CD8-positive, alpha-beta memory T cell (primary cell): ENCODE measurements at places on chromosomes 1 and 21. TPM values are rescaled to one million over a fixed set of nuclear protein-coding genes. Genes with fewer than 3 reads are reported as not detected.

The OR6N1 gene
- total RNA-seq, result not detected

The HYI gene
- 5.7 TPM for total RNA-seq

DNA sequence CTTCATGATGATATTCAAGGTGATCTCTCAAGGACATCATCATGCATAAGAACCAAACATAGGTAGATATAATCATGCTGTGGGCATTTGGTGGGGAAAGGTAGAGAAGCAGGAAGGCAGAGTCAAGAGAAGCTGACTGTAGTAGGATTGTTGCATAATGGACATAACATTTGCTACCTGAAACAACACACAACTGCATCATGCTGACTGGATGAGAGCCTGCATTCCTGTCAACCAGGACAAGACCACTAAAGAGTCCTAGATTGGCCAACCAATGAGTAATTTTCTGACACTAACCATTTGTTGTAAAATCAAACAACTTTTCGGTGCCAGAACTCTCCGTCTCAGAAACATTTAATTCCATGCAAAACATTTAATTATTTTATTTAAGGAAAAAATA, 377.2 kb downstream of the PLPP3 start:
- DNase-seq, result no peak

DNA sequence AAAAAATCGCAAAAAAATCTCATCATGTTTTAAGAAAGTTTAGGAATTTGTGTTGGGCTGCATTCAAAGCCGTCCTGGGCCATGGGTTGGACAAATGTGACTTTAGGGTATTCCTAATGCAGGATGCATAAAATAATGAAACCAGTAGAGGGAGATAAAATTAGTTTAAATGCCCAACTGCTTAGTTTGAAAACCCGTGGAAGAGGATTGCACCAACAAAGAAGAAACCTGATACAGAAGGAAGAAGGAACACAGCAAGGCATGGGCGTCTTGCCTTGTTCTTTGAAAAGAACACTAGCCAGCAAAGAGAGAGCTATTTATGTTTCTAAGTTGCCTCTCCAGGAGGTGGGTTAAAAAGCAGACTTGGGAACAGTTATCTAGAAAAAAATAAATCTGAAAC, 37.9 kb downstream of the WDR3 start:
- no peak for DNase-seq

The ZMYND12 gene
- total RNA-seq, result 0.85 TPM

The NT5C1A gene
- not detected for total RNA-seq

The BSDC1 gene
- total RNA-seq, result 35.1 TPM

The CD52 gene
- 355 TPM for total RNA-seq

DNA sequence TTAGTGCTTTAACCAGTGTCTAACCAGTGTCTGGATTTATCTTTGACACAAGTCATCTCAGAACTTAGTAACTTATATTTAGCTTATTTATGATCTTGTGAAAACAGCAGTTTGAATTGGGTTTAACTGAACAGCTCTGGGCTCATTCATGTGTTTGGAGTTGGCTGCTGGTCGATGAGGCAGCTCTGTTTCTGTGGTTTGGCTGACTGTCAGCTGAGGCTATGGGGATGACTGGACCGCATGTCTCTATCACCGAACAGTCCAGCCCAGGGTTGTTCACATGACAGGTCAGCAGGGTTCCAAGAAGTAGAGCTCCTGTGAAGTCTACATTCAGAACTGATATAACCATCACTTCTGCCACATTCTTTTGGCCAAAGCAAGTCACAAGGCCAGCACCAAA, 29.1 kb upstream of the C21orf91 start:
- no peak for DNase-seq

The GIPC2 gene
- 0.35 TPM for total RNA-seq

DNA sequence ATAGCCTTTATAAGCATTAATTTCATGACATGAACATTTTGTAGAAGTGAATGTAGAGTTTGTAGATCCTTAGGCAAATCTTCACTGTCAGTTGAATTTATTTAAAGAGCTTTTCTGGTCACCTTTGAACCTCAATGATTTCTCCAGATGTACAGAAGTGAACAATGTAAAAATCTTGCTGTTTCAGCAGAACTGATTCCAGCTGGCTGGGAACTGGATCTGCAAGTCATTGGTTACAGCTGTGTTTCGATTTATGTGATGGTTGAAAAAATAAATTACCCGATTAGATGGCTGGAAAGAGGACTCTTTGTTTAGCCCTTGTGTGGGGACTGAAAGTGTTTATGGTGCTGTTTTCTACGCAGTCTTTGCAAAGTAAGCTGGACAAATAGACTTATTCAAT, 849.8 kb downstream of the USP25 start:
- no peak for DNase-seq

GRCh38 chr1:42482635-42483153, 19.6 kb downstream of the CCDC30 start:
- DNase-seq, result no peak

The HAX1 gene
- total RNA-seq, result 153 TPM

The BCL2L15 gene
- total RNA-seq, result 1.9 TPM

- no peak for DNase-seq
These were observed 178.1 kb downstream of the SLC45A1 start for GRCh38 chr1:8495928-8496401.

DNA sequence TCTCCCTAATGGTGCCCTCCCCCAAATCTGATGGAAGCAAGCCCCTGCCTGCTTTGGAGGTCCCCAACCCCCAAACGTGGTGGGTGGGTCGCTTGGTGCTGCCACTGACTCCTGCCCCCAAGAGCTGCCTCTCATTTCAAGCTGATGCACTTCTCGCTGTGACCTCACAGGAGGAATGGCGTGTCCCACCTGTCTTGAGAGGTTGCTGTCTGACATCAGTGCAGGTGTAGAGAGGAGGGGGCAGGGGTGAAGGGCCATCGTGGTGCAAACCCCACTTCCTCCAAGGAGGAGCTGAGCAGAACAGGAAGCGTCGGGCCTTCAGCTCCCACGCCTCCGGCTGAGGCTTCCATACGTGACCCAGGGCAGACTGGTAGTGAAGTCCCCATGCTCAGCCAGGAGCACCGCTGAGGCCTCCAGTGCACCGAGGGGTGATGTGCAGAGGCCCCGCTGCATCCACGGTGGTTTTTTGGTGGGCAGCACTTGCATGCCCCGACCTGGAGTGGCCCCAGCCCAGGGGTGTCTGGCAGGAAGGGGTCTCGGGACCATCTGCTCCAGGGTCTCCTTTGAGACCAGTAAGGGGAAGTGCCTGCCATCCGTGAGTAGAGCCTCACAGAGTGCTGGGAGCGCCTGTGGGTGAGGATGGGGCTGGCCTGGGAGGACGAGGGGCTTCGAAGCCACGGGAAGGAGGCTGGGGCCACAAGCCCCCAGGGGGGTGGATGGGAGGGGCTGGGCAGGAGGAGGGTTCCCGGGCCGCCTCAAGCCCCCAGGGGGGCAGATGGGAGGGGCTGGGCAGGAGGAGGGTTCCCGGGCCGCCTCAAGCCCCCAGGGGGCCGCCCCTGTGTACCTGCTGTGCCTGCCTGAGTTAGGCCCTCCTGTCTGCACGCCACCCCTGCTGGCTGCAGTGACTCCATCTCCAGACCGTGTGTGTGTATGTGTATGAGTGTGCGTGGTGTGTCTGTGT, 39.8 kb downstream of the WDR4 start:
- DNase-seq, result no peak

DNA sequence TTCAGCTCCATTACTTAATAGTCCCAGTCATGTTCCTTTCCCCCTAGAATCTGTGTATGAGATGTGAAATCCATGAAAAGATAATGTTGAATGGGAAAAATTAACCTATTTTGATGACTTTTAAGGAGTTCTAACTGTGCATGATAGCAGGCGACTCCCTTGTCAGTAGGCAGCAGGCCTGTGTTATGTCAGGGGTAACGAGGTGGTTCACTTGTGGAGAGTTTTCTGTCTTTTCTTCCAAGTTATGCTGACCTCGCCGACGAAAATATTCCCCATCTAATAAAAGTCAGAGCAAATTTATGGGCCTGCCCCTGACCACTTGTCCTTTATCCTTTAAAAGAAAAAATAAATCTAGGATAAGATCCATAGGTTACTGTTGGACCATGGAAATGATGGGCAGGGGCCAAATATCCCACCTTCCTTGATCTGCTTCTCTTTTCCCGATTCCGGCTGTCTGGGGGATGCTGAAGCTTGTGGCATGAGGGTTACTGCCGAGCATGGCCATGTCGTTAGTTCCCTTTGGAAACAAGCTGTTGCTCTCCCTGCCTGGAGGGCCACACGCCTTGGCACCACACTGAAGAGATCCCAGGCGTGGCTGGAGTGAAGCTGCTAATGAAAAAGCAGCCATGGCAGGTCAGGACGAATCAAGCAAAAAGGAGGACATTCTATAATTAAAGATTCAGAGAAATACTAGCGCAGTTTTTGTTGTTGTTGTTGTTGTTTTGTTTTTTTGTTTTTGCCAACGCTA, 93.8 kb downstream of the ROR1 start:
- no peak for DNase-seq

GRCh38 chr1:164743976-164744375, 185.0 kb downstream of the PBX1 start:
- DNase-seq, result no peak

- DNase-seq, result no peak
These were observed 70.7 kb upstream of the PDC start for GRCh38 chr1:186531561-186532165.

The APP gene
- total RNA-seq, result 15.2 TPM
